ENCODE measurements at places on chromosomes 4 and X.
A peak's percentile ranks its signal among the peaks of the same experiment; 100 is the strongest.

GRCh38 chr4:124046190-124046589 lies 649.6 kb downstream of the SPRY1 start:
- DNase-seq: no peak

DNA sequence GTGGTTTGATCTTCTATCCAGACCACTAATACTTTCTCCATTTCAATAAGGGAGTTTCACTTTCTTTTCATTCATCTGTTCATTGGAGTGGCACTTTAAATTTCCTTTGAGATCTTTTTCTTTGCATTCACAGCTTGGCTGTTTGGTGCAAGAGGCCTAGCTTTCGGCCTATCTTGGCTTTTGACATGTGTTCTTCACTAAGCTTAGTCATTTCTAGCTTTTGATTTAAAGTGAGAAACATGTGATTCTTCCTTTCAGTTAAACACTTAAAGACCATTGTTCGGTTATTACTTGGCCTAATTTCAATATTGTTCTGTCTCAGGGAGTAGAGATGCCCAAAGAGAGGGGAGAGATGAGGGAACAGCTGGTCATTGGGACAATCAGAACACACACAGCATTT lies 24.3 kb downstream of the CXCL13 start:
- no peak for DNase-seq

GRCh38 chrX:47182106-47182700 lies 11.4 kb upstream of the UBA1 start:
- no peak for DNase-seq

DNA sequence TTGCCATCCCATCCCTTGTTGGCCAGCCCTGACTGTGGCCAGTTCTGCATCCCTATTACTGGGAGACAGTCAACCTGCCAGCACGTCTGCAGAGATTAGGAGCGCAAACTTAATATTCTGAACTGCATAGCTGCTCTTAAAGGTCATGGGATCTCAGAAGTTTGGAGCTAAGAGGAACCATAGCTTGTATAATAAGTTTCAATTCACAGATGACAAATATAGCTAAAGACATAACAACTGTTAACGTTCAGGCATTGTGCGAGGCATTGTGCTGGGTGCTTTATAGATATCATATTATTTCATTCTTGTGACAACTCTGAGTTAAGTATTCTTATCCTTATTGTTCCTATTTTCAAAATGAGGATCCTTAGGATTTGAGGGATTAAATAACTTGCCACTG lies 3.7 kb downstream of the SCARB2 start:
- no peak for DNase-seq

- no peak for DNase-seq
Measured at GRCh38 chrX:40107291-40108161, 9.8 kb upstream of the BCOR start.

DNA sequence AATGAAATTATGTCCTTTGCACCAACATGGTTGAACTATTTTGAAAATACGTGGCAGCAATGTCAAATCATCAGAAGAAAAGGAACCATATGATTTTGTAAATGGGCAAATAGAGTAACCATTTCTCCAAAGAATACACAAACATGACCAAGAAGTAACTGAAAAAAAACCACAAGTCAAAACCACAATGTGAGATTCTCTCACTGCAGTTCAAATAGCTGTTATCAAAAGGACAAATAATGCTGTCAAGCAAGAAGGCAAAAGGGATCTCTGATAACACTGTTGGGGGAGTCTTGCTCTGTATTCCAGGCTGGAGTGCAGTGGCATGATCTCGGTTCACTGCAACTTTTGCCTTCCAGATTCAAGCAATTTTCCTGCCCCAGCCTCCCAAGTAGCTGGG lies 280.8 kb upstream of the ZCCHC13 start:
- no peak for DNase-seq

- no peak for DNase-seq
Measured at GRCh38 chrX:153446950-153447580, 1.2 kb upstream of the TREX2 start.

GRCh38 chrX:153967536-153968224 lies 3.9 kb downstream of the HCFC1 start:
- no peak for DNase-seq

DNA sequence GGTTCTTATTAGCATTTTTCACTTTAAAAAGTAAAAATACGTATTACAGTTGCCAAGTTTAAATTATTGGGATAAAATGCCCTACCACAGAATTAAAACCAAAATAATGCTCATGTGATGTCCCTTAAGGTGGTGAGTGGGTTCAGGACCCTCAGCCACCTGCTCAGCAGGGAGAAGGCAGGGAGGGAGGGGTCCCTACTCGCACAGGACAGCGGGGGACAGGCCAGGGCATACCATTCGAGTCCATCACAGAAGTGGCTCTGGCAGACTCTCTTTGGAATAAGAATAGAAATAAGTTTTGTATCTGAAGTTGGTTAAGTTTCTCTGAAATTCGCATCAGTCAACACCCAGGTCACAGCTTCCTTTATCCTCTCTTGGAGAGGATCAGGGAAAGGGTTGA lies 37.7 kb downstream of the NOP14 start:
- DNase-seq: no peak

- no peak for DNase-seq
Measured at GRCh38 chr4:1195109-1195671, 22.8 kb upstream of the SPON2 start.

GRCh38 chrX:116823677-116824076 lies 360.9 kb upstream of the CT83 start:
- DNase-seq: no peak

GRCh38 chrX:74550295-74550802 lies 64.1 kb downstream of the RLIM start:
- DNase-seq: peak; percentile 66

GRCh38 chrX:77640702-77641101 lies 145.3 kb downstream of the ATRX start:
- DNase-seq: no peak

DNA sequence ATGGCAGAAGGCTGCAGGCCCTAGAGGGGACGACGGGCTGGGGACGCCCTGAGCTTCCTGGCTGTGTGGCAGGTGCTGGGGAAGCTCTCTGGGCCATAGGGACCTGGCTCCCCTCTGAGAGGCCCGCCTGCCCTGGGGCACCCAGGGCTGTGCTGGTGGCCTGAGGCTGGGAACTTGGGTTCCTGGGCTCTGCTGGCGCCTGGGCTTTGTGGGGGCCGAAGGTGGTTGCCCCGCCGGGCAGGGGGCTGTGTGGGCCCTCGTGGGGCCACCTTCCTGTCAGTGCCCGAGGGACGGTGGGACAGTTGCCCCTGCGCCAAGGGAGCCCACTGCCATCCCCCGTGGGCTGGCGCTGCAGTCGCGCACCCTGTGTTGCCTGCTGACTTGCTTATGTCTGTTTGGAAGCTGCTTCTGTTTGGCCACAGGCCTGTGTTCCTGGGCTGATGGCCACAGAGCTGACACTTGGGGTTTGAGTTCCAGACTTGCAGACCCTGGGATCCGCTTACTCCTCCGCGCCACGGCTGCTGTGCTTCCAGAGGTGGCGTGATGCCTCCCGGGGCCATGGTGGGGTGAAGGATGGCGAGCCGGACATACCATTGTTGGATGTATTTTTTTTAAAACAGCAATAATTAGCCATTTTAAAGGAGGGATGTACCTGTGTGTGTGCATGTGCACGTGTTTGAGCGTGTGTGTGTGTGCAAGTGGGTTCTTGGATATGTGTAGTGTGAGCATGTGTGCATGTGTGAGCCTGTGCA lies 8.5 kb downstream of the NAT8L start:
- DNase-seq: no peak

DNA sequence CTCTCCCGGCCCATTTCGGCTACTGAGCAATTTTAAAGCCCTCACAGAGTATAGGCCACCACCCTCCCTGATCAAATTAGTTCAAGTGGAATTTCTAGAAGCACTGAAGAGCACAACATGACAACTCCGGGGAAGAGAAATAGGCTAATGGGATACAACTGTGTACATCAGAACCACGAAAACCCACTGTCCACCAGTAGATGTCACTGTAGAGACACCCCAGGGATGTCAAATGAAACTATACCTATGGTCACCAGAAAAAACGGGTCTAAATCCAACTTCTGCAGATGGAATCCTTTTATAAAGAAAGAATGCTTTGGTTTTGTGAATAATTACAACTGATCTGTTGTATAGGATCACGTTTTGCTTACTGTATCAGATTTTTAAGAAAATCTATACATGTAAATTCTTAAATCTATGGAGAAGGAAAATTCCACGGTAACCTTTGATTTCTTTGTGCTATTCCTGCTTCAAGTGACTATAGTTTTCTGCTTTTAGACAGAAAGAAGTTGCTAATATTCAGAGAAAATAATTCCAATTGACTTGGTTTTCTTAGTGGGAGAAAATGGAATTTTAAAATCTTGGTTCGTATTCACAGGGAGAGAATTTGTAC lies 29.5 kb upstream of the MAP3K15 start:
- no peak for DNase-seq

DNA sequence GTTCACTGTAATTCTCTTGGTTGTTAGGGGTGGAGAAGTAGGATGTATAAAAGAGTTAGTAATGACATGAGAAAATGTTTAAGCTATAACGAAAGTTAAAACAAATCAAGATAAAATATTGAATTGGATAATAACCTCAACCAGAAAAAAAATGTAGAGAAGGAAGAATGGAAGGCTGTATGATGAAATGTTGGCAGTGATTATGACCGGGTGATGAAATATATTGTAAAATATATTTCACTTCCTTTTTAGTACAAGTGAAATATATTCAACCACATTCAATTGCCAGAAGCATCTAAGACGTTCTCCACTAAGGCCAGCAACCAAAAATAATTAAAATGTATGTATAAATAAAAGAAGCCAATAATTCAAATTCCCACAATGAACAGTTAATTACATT lies 309.3 kb upstream of the FGF13 start:
- no peak for DNase-seq

DNA sequence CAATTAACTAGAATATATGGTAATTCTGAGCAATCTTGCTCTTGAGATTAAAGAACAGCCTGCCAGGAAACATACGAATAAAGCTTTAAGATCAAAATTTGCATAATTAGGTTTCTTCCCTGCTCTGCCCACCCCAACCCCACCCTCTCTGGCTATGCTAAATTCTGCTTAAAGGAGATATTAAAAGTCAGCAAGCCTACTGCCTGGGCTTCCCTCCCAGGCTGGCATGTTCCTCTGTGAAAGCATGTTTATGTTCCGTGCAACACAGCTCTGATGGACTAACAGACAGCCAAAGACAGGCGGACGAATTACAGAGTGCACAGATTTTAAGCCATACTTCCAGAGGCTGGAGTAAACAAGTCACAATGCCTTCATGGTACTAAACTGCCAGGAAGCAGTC lies 28.4 kb downstream of the CD99L2 start:
- DNase-seq: no peak

GRCh38 chr4:147730333-147730732 lies 1.6 kb upstream of the ARHGAP10 start:
- DNase-seq: no peak

- DNase-seq: no peak
Measured at GRCh38 chr4:155769090-155769489, 10.3 kb downstream of the GUCY1B1 start.

- no peak for DNase-seq
Measured at GRCh38 chrX:81286608-81287007, 84.7 kb downstream of the SH3BGRL start.

DNA sequence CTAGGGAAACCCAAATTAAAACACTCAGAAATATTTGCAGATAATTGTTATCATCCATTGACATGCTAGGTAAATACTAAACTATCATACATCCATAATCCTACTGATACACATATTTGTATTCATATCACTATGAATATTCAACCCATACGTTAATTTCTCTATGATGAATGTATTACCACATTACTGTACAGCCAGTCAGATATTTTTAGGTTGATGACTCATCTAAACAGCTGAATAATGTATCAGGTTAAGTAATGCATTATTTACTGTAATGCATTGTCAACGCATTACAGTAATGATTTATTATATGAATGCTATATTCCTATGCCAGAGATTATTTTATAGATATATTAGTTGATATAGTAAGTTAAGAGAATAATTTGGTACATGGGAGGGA lies 37.1 kb downstream of the VEGFC start:
- no peak for DNase-seq

- DNase-seq: no peak
Measured at GRCh38 chrX:103913356-103914020, 48.9 kb upstream of the TMSB15B start.

GRCh38 chr4:98210281-98210680 lies 50.9 kb upstream of the RAP1GDS1 start:
- no peak for DNase-seq

GRCh38 chrX:68995780-68996551 lies 167.1 kb downstream of the EFNB1 start:
- no peak for DNase-seq

DNA sequence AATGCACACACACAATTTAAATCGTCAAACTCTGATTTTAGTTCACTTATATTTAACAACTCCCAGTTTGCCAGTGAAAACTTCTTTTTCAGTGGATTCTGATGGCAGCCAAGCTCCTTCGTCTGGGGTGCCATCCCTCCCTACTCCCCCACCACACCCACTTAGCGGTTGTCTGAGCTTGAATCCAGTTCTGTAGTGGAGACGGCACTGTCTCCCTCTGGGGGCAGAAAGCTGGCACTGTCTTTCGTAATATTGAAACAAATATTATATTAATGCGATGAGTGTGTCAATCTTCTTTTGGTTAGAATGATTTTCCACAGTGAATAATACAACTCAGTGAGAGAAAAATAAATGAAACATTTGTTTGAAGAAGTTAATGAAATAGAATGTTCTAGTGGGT lies 5.4 kb downstream of the MEPE start:
- DNase-seq: no peak

GRCh38 chrX:88244066-88244465 lies 503.0 kb upstream of the CPXCR1 start:
- DNase-seq: no peak

DNA sequence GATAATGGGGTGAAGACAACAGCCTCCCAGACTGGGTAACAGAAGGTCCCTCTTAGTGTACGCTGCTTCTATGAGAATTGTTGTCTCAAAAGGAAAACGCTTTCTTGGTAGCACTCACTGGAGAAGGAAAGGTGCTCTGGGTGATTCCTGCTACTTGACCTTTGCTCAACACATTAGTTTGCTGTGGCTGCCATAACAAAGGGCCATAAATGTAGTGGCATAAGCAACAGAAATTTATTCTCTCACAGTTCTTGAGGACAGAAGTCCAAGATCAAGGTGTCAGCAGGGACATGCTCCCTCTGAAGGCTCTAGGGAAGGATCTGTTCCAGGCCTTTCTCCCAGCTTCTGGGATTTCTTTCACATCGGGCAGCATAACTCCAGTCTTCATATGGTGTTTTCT lies 19.0 kb downstream of the HCCS start:
- no peak for DNase-seq

DNA sequence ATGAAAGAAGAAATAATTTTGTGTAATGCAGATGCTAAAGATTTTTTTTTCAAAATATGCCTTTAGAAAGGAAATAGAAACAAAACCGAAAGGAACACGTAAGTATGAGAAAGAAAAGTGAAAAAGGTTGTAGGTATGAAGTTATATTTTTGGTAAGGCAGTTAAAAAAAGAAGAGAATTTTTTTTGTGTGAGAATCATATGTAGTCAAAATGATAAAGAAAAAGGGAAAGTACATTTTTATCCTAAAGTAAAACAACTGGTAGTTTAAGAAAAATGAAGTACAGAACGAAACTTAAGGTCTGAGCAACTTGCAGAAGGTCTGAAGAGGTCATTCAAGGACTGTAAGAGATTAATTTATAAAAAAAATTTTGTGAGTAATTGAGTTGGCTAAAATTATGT lies 164.0 kb upstream of the TRAM1L1 start:
- DNase-seq: no peak

- no peak for DNase-seq
Measured at GRCh38 chrX:122906726-122907125, 277.4 kb upstream of the GRIA3 start.
